IMR-90 (cell line): ENCODE measurements at places on chromosomes 13 and 19.
A peak's percentile ranks its signal among the peaks of the same experiment; 100 is the strongest.

DNA sequence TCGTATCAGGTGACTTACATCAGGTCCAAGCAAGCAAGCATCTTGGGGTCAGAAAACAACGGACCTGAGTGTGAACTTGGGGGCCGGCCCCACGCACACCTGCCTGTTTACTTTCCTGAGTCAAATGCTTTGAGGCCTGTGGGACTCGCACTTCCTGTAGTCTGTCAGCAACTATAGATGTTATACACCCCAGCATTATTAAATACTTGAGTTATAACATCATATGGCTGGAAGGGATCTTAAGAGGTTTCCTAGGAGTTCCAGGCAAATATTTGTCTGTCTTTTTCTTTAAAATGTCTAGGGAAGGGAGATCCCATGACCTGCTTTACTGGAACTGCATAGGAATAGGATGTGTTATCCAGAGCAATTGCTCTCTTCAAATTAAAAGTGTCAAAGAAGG lies 280.6 kb downstream of the SHISA2 start:
- DNase-seq: no peak

DNA sequence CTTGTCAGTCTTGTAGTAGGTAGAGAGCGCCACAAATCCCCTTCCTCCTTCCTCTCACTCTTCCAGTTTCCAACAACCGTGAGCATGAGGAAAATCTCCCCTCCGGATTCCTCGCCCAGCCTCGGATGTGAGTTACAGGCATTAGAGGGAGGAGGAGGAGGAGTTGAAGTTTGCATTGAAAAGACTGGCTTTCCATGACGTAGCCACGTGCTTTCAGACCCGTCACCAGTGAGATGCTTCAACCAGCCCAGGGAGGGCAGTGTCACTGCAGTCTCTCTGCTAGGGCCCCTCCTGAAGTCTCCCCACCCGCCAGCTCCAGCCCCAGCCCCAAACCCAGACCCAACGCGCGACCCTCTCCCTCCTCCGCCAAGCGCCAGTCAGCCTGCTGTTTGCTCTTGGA lies 442 bp upstream of the FGF14 start:
- peak; percentile 39 for DNase-seq

DNA sequence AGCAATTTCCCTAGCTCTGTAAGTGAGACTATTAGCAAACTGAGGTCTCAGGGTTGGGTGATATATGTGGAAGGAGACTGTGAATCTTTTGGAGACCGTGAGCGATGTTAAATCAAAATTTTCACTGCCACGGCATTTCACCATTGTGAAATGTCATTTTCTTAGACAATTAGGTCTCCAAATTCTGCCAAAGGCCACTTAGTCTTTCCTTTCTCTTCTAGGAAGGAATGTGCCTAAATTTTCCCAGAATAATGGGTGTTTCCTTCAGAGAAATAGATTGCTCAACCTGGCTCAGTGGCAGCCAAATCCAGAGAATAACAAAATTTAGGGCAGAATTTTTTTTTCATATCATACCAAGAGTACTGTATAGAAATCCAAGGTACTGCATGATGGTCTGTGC lies 64.5 kb upstream of the SCEL start:
- no peak for DNase-seq

DNA sequence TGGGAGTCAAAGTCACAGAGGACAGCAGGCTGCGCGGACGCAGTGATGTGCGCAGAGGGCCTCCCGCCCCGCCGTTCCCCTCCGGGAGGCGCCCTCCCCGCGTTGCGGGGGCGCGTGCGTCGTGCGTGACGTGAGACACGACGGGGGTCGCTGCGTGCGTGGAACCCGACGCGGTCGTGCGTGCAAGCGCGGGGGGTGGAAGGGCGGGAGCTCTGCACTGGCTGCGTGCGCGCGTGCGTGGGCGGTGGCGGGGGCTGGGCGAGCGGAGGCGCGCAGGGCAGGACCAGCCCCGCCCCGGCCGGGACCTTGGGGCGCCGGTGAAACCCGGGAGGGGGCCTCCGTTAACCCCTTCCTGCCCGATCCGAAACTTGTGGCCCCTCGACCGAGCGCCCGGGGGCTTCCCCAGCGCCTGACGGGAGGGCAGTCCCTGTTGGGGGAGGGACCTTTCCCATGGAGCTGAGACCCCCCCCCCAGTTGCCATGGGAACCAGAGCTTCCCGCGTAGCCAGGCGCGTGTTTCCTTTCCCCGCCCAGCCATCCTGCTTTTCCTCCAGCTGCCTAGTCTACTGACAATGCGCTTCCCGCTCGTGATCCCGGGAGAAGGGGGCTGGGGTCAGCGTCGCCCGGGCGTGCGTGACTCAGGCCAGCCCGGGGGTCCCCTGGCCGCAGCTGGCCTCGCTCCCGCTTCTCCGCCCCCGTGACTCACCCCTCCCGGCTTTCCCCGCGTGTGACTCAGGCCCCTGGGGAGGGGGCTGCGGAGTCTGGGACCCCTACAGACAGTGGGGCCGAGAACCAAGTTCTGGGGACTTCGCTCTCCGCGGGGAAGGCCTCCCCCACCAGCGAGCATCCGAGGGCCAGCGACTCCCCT lies 7.3 kb upstream of the HOOK2 start:
- peak; percentile 85 for DNase-seq

GRCh38 chr19:29521291-29522075 lies 4.3 kb upstream of the VSTM2B start:
- DNase-seq: no peak

DNA sequence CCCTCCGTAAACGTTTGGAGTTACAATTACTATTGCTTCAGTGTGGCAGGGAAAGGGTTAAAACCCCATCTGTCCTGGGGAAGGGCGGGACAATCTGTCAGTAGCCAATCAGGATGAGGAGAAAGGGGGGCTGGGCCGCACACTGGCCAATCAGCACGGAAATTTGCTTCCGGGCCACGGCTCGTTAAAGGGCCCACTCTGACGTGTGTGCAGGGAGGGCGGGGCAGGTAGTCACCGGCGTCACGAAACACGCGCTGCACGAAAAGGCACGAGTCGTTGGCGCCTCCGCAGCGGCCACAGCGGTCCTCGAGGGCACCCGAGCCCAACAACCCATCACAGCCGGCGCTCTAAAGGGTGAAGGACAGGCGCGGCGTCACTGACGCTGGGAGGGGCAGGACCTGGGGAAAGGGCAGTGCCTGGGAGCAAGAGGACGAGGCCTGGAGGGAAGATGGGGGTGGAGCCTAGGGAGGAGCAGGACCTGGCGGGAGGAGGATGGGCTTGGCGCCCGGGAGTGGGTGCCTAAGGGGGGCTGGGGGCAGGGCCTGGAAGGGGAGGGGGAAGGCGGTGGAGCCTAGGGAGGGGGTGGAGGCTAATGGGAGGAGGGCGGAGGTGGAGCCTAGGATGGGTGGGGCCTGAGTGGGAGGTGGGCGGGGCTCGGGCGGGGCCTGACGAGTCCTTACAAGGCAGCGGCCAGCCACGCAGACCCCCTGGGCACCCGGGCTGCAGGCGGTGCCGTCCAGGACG lies 4.9 kb downstream of the ADAMTSL5 start:
- peak; percentile 95 for DNase-seq

GRCh38 chr13:113813749-113814434 lies 50.0 kb downstream of the GAS6 start:
- DNase-seq: no peak

- DNase-seq: no peak
Measured at GRCh38 chr19:6794686-6795431, 22.4 kb downstream of the VAV1 start.

- peak; percentile 37 for DNase-seq
Measured at GRCh38 chr19:4267101-4267900, 11.8 kb upstream of the SHD start.

DNA sequence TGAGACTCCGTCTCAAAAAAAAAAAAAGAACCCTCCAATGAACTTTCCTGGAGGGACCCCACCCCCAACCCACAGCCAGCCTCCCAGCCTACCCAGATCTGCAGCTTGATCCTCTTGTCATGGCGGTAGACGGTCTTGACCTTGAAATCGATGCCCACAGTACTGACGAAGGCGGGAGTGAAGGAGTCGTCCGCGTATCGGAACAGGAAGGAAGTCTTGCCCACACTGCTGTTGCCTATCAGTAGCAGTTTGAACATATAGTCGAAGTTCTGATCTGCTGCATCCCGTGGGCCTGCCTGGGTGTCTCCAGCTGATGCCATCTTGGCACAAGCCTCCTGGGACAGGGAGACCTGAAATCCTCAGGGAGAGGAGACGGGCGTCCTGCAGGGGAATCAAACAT lies 2.4 kb downstream of the RAB3D start:
- no peak for DNase-seq

DNA sequence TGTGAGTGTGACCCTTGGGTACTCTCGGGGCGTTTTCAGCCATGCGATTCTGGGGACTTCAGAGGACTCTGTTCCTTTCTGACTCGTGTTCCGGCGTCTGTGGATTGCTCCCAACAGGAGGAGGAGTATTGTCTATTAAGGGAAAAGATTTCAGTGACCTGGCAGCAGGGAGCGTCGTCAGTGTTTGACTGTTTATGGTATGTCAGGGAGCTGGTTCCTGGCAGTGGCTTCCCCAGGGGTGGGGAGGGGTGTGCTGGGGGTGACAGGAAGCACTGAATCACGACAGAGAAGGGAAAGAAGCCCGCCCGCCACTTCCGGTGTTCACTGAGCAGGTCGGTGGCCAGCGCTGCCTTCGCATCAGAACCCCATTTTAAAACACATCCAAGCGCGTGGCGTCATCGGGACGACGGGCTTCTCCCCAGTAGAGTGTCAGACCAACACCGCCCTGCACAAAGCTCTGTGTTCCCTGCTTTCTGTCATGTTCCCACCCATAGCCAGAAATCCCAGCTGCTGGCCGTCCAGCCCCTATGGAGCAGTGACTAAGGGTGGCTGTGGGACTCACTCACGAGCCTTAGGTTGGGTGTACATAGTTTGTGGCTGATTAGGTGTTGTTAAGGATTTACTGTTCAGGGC lies 33.8 kb downstream of the COL4A2 start:
- peak; percentile 93 for DNase-seq

GRCh38 chr13:95153647-95154412 lies 147.4 kb downstream of the ABCC4 start:
- DNase-seq: peak; percentile 21

GRCh38 chr19:12794971-12795381 lies 3.7 kb downstream of the JUNB start:
- DNase-seq: peak; percentile 29

- no peak for DNase-seq
Measured at GRCh38 chr13:54185101-54185500, 1156.5 kb downstream of the OLFM4 start.

DNA sequence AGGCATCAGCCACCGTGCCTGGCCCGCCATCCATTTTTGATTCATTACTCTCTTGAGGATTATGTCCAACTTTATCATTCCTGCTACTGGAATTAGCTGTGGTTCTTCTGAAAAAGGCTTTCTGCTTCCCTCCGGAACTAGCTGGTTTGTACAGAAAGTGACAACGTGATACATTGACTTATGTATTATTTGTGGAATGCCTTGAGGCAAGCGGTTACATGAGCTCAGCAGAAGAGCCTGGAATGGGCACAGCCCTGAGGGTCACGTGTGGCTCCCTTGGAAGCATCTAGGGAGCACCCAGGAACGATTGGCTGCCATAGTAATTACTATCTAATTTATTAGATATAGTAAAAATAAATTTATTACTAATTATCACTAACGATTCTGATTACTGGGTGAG lies 14.4 kb upstream of the RETN start:
- DNase-seq: peak; percentile 5

- no peak for DNase-seq
Measured at GRCh38 chr13:29782798-29783197, 67.6 kb downstream of the UBL3 start.

- no peak for DNase-seq
Measured at GRCh38 chr13:64801768-64802167, 2428.4 kb downstream of the PCDH9 start.

DNA sequence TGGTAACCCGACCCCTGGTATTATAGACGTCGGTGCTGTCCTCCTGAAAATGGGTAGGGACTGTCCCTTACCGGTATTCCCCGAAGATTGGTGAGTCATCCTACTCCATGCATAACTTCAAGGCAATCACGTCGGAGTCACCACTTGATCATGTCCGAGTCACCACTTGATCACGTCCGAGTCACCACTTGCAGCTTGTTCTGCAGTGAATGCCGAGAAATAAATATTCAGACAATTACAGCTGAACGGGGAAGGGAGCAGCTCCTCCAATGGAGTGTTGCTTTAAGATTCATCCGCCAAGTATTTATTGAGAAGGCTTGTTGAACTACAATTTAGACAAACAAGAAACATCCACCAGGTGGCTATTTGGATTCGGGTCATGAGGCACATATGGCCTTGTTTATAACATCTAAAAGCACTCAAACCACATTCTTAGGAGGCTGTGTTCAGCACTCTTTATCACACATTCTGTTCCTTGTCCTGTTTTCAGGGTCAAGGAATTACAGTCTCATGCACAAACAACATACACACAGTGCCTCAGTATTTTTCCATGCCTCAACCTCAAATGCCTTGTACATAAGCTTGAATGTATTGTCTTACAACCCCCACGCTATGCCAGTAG lies 43.1 kb downstream of the ZNF726 start:
- peak; percentile 82 for DNase-seq

DNA sequence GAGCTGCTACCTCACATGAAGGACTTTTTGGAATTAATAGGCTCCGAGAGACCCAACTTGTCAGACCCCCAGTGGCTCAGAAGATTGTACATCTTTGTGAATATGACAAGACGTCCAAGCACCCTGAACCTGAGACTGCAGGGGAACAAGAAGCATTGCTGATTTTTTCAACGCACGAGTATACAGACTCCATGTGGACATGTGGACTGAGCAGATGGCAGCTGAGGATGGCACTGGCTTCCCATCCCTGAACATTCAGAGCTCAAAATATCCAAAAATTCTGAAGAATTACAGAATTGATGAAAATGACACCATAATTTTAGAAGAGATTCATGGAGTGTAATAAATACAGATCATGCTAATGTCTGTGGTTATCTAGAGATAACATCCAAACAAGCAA lies 254.1 kb downstream of the MZT1 start:
- no peak for DNase-seq

- DNase-seq: no peak
Measured at GRCh38 chr13:27140060-27140459, 31.6 kb downstream of the USP12 start.

DNA sequence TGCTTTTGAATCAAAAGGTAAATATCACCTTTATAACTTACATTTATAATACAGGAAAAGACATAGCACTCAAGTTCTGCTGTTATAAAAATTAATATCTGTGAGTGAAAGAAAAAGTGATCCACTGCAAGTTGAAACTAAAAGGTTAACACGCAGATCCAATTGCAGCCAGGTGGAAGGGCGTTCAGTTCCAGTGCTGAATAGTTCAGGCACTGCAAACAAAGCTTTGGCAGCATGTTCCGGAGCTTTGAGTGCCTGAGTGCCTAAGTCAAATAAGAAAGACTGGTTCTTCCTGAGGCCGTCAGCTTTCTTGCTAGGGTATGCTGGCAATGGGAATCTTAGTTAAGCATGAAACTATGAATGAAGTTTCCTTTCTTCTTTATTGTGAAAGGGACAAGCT lies 200.3 kb downstream of the LMO7 start:
- DNase-seq: no peak

DNA sequence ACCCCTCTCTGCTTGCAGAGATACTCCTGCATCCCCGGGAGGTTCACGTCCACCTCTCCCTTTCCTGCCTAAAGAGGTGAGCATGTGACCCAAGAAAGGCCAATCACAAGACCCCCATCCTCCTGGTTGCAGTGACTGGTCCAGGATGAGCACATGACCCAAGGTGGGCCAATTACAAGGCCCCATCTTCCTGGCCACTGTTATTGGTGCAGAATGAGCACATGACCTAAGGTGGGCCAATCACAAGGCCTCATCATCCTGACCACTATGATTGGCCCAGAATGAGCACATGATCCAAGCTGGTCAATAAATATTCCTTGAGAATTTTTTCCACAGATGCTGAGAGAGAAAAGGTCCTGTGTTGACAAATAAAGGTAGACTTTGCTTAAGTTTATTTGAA lies 350.7 kb downstream of the EFNB2 start:
- DNase-seq: no peak
